ENCODE measurements at places on chromosomes 5 and 9.
A peak's percentile ranks its signal among the peaks of the same experiment; 100 is the strongest.

DNA sequence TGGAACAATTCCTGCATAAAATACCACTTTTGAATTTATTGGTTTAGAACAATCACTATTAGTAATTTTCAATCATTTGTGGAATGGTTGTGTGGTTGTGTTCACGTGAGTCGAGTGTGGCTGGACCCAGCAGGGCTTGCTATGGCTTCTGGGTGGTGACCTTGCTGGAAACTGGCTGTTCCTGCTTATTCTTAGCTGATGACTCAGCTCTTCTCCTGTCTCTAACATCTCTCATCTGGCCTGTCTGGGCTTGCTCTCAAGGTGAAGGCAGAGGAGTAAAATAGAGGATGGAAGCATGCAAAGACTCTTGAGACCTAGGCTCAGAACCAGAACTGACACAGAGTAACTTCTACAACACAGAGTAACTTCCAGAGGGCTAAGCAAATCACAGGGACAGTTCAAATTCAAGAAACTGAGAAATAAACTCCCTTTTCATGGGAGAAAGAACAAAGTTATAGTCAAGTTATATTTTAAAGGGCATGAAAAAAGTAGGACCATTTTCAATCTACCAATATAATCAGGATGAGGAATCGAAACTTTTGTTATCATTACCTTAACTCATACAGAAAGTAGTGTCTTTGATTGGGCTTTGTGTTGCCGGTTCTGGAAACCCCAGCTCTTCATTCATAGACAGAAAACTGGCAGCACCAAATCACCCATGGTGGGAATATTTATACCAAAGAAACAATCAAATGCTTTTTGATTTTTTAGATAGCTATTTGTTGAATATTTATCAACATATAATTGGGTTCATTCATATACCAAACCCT, 665.1 kb downstream of the CDH18 start:
- DNase-seq = no peak

DNA sequence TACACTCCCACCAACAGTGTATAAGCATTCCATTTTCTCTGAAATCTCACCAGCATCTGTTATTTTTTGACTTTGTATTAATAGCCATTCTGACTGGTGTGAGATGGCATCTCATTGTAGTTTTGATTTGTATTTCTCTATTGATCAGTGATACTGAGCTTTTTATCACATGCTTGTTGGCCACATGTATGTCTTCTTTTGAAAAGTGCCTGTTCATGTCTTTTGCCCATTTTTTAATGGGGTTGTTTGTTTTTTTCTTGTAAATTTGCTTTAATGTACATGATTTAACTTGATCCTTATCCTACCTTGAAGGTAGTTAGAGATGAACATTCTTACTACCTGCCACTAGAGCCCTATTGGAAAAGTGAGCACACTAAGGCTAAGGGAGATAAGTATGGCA, 151.2 kb upstream of the KIF2A start:
- DNase-seq = no peak

GRCh38 chr9:133718563-133719315, 19.4 kb downstream of the SARDH start:
- DNase-seq = no peak

DNA sequence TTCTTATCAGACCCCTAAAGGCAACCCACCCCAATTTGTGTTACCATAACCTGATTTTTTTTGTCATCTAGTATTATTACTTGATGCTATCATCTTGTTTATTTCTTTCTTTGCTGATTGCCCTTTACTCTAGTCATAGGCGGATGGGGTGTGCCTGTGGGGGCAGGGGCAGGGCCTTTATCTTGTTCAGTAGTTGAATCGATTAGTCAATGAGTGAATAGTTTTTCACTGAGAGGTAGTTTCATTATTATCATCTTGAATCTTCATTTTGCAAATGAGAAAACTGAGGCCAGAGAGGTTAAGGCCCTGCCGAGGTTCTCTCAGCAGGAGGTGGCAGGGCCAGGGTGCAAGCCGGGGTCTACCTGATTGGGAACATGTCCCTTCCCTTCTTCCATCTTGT, 9.4 kb upstream of the GM2A start:
- no peak for DNase-seq

GRCh38 chr9:111150181-111150580, 111.9 kb upstream of the LPAR1 start:
- peak; percentile 68 for DNase-seq

All from skin of body (tissue), 3 donors.